ENCODE measurements at places on chromosomes 5 and 9. TPM values are rescaled to one million over a fixed set of nuclear protein-coding genes. Genes with fewer than 3 reads are reported as not detected.

DNA sequence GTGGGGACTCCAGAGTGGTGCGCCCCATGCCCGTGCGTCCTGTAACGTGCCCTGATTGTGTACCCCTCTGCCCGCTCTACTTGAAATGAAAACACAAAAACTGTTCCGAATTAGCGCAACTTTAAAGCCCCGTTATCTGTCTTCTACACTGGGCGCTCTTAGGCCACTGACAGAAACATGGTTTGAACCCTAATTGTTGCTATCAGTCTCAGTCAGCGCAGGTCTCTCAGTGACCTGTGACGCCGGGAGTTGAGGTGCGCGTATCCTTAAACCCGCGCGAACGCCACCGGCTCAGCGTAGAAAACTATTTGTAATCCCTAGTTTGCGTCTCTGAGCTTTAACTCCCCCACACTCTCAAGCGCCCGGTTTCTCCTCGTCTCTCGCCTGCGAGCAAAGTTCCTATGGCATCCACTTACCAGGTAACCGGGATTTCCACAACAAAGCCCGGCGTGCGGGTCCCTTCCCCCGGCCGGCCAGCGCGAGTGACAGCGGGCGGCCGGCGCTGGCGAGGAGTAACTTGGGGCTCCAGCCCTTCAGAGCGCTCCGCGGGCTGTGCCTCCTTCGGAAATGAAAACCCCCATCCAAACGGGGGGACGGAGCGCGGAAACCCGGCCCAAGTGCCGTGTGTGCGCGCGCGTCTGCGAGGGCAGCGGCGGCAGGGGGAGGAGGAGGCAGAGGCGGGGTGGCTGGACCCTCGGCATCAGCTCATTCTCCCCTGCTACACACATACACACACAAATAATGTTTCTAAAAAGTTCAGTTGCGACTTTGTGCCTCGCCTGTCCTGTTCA lies 668 bp downstream of the GLIS3 start:
- DNase-seq: peak; percentile 83

DNA sequence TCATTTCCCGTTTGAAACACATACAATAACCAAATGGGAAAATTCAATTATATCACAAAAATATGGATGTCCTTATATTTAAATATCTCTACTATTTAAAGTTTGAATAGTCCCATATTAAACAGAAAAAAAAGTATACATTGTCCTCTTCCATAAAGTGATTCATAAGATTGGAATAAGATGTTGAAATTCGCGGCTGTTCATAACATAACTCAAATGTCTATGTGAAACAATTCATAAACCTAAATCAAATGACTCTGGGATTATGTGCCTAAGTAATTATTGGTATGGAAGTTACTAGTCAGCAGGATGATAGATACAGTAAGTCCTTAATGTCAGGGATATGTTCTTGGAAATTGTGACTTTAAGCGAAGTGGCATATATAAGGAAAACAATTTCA lies 3.9 kb upstream of the EFNA5 start:
- no peak for DNase-seq

PCDHGA3 gene
- total RNA-seq: 3.0 TPM

ROR2 gene
- total RNA-seq: 24.7 TPM

Measured in posterior vena cava (tissue), 2 donors.